RCC 7860 (cell line): ENCODE measurements at places on chromosomes 1 and 21.

DNA sequence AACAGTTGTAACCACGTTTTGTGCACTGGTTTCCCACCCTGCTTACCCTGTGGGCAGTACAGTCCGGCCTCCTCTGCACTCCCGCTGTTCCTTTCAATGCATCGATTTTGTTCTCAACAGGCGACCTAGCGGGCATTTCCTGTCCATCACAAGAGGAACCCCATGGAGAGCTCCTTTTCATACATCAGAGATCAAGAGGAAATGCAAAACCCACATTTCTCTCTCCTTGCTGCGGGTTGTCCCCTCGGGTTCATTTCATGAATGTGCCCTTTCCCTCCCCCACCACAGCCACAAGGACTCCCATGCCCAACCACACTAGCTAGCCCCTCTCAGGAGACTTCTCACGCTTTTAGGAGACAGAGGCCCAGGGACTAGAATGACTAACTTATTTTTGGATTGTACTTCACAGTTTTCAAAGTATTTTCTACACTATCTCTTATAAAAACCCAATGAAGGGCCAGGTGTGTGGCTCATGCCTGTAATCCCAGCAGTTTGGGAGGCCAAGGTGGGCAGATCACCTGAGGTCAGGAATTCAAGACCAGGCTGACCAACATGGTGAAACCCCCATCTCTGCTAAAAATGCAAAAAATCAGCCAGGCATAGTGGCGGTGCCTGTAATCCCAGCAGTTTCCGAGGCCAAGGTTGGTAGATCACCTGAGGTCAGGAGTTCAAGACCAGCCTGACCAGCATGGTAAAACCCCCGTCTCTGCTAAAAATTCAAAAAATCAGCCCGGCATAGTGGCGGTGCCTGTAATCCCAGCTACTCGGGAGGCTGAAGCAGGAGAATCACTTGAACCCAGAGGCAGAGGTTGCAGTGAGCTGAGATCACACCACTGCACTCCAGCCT is 18.4 kb downstream of the ATP1A4 start:
- DNase-seq, result no peak

GRCh38 chr1:230267338-230268065 is 158.6 kb downstream of the PGBD5 start:
- DNase-seq, result no peak

DNA sequence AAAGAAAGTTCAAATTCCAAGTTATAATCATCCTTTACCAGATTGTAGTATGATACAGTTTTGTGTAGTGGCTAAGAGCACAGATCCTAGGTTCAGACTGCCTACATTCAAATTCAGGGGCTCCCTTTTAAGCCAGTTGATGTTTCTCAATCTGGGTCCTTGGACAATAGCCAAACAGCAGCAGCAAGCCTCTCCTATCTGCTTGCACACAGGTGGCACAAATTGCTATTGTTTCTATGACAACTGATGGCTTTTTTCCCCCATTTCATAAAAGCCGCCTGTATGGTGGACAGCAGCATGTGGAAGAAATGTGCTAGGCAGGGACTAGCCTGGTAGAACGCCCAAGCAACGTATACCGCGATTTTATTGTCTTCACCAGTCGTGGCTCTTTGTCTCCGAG is 76.5 kb downstream of the S1PR1 start:
- DNase-seq, result no peak

DNA sequence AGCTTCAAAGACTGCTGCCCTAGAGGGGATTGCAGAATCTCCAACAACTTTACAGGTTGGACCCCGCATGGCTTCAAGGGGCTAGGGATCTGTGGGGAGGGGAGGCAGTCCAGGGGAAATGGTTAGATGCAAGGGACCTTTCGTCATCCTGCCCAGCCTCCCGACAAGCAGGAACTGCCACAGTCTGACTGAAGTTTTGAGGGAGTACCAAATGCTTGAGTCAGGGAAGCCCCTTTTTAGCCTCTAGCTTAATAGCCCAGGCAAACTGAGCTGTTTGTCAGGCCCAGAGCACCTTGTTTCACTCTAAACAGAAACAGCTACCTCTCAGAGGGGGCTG is 1.1 kb downstream of the TOR3A start:
- no peak for DNase-seq

- no peak for DNase-seq
Observed at GRCh38 chr1:153951801-153952200, 5.3 kb upstream of the DENND4B start.

DNA sequence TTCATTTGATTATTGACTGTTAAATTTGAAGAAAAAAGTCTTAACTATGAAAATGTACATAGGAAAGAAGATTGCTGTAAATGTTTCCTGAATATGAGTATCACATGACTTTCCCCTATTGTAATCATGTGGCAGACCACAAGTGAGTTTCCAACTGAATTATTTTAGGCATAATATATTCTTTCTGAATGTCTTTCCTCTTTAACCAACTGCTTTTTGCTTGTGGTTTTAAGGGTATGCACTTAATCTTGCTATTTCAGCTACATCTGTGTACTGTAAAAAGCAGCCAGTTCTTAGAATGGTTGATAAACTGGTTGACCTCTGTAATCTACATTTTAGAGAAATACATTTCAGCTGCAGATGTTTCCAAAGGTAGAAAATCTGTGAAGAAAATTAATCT is 400.7 kb downstream of the NEGR1 start:
- DNase-seq, result no peak

GRCh38 chr1:21652101-21652936 is 16.8 kb downstream of the RAP1GAP start:
- DNase-seq, result no peak

DNA sequence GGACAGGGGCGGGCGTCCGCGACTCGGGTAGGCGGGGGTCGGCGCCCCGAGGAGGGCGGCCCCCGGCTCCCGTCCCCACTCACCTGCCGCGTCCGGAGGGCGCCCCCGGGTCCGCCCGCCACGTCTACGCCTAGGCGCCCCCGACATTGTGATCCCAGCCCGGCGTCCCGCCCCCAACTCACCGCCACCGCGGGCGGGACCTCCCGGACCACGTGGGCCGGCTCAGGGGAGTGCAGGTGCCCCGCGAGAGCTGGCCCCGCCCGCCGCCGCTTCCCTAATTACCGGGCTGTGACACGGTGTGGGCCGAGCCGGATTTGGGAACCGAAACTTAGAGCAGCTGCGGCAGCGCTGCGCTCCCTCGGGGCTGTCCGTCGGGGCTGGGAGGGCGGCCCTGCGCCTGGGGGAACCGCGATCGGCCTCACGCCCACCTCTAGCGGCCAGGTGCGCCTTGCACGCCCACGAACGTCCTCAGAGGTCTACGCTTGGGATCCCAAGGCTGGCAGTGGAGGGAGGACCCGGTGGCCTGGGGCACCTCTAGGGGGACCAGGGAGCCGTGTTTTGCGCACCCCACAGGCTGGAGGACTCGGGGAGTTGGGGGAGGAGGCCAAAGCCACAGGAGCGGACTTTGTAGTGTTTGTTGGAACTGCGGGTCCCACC is 521 bp upstream of the NADK start:
- no peak for DNase-seq

- no peak for DNase-seq
Observed at GRCh38 chr1:208030288-208031091, 119.6 kb upstream of the CD34 start.

- DNase-seq, result no peak
Observed at GRCh38 chr1:204206121-204206520, 7.7 kb downstream of the GOLT1A start.

GRCh38 chr21:37797403-37797802 is 118.9 kb downstream of the KCNJ6 start:
- DNase-seq, result no peak

GRCh38 chr1:214455479-214455878 is 95.9 kb downstream of the PTPN14 start:
- no peak for DNase-seq

DNA sequence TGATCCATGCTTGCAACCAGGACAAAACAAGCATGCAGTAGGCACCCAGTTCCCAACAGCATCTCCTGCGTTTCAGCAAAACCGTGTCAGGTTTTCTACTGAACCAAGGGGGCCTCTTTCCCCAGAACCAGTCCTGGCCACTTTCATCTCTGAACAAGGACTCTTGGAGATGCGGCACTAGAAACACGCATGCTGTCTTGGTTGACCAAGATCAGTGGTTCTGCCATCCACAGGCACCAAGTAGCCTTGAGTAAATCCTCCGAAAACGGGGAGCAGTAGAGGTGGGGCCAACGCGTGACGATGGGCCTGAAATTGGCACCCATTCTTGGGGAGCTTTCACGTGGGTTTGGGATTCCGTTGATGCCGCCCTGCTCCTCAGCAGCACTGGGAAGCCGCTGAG is 62.5 kb upstream of the AJAP1 start:
- no peak for DNase-seq

GRCh38 chr1:195946500-195946899 is 661.7 kb downstream of the KCNT2 start:
- DNase-seq, result no peak

- DNase-seq, result no peak
Observed at GRCh38 chr1:156705321-156705917, at the start of gene CRABP2. Gene CRABP2 (minus strand): TSS chr1:156705583. CDS start chr1:156705446, 137 bp downstream.

DNA sequence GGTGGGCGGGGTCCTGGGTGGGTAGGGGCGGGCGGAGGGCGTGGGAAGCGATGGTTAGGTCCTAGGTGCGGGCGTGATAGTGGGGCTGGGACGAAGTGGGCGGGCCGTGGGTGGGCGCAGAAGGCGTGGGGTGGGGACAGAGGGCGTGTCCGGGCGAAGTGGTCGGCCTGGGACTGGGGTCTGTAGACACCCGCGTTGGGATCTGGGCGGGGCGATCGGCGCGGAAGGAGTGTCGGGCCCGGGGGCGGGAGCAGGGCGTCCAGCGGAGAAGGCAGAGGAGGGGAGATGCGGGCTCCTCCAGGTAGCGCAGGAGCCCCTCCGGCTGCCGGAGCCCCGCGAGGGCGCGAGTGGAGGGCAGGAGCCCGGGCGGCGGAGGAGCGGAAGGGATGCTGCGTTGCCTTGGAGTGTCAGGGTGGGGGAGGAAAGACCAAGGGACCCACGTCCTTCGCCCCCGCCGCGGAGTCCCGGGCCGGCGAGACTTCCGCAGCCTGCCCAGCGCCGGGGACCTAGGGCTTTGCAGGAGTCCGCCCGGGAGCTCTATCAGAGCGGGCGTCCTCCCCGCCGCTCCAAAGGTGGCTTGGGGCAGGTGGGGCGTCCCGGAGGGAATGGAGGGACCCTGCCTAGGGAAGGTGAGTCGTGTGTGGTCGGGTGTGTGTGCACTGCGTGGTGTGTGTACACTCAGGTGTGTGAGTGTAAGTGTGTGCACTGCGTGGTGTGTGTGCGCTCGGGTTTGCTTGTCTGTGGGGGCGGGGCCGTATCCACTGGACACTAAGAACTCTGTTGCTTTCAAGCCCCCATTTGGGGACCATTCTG is 27.0 kb upstream of the PRSS38 start:
- DNase-seq, result no peak

GRCh38 chr1:12343823-12344487 is 114.1 kb downstream of the VPS13D start:
- DNase-seq, result no peak
